ENCODE measurements at places on chromosomes 1 and 21.

- no peak for DNase-seq
Measured at GRCh38 chr1:25703671-25704266, 87.2 kb downstream of the MAN1C1 start.

DNA sequence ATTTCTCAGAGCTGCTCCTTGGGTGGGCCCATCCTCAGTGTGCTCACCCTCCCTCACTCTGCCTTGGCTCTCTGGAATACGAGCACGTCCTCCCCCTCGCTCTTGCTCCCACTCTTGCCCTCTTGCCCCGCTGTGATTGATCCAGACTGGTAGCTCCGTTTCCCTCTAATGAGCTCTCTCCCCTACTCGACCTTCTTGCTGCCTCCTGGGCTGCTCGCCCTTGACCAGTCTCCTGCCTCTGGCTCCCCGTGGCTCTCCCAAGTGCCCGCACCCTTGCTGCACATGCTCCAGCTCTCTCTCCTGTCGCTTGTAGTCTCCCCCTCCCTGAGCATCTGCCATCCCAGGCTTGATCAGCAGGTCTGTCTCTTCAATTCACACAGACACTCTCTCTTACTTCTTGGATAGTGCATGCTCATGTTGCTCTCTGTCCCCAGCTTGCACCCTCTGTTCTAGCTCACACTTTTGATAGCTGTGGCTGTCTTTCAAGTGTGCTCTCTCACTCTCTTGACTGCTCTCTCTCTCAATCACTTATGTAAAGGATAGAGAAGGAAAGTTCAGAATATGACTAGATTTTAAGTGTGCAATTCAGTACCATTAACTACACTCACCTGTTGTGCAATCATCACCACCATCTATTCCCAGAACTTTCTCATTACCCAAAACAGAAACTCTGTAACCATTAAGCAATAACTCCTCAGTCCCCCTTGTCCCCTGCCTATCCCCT lies 51.1 kb downstream of the PHC2 start:
- no peak for DNase-seq

DNA sequence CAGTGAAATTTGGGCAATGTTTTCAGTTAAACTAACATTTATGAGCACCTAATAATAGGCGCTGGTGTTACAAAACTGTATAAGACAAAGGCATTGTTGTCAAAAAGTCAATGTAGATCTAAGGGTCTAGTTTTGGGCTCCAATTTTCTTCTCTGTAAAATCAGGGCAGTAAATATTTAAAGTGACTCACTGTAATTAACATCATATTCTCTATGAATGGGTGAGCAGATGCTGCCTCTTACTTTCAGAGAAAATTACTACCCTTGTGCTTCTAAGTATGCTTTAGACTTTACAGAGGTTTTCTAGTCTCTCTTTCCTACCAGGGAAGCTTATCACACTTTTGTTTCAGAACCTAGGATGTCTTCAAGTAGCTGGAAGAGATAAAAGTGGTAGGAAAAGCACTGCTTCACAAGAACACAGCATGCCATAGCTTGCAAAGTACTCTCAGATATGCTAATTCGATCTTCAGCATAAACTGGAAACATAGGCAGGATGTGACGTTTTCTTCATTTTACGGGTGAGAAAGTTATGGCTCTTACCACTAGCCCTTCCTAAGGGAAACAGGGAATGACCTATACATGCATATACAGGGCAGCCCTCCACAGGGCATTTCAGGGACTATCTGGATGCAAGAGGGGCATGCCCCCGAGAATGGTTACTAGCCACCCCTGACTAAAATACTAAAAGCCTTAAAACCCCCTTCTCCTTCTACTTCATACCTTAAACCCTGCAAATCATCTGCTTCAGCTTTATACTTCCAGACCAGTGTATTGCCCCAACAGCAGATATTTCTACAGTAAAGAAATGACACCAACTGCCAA lies 2.6 kb downstream of the C1orf116 start:
- no peak for DNase-seq

GRCh38 chr1:212667223-212668139 lies 32.2 kb downstream of the BATF3 start:
- DNase-seq, result peak; percentile 93

- no peak for DNase-seq
Measured at GRCh38 chr1:63717511-63718065, 56.2 kb upstream of the ROR1 start.

DNA sequence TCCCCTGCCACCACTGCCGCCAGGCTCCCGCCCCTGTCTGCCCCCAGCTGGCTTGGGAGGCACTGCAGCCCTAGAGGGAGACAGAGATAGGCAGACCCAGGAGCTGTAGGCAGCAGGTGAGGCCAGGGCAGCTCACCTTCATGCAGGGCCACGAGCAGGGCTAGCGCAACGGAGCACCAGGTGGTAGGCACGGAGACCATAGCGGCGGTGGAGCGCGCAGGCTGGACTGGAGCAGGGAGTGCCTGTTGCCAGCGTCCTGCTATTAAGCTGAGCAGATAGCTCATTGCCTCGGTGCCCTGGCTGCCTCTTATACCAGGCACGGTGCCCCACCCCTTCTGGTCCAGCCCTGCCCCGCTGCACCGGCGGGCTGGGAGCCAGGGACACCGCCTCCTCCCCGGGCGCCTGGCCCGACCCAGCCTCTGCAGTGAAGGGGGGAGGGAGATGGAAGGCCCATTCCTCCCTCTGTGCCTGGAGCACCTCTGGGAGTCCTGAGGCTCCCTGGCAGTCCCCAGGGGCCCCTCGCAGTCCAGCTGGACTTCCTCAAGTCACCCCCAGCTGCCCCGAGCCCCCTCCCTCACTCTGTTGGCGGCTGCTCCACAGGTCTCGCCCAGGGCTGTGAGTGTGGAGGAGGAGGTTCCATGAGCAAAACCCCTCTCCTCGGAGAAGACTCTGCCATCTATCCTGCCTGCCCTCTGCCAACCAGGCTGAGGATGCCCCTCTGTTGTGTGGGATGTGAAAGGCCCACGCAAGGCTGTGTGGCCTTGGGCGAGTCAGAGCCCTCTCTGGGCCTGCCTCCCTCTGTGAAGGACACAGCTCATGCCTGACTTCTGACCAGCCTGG lies at the start of gene EDN2:
Gene EDN2, minus strand, starts transcription at position 282 of the 840 bp plus-strand sequence. Its CDS starts 82 bp downstream, at position 200.
- DNase-seq, result peak; percentile 53

- no peak for DNase-seq
Measured at GRCh38 chr1:196209265-196209664, 399.0 kb downstream of the KCNT2 start.

GRCh38 chr1:115744646-115745275 lies 23.8 kb downstream of the CASQ2 start:
- DNase-seq, result no peak
